ENCODE measurements at places on chromosomes 2 and 18.

DNA sequence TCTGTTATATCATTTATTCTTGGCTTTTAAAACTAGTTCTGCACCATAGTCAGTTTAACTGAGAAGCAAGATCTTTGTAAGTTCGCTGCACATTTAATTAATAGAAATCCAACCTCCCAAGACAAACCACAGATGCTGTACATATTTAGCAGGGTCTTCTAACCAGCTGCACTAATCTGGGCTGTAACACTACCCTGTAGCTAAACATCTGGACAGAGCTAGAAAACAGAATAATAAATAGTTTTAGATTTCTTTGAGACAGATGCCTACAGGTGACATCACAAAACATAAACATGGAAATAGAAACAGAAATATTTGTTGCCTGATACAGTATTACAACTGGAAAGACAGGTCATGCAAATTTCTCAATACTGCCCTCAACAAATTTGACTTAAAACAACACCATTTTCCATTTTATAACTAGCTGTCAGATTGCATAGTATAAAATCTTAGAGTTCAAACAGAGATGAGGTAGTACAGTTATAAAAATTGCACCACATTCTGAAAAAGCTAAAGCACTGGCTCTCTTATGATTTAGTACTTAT is 315.1 kb downstream of the NR4A2 start:
- no peak for DNase-seq

DNA sequence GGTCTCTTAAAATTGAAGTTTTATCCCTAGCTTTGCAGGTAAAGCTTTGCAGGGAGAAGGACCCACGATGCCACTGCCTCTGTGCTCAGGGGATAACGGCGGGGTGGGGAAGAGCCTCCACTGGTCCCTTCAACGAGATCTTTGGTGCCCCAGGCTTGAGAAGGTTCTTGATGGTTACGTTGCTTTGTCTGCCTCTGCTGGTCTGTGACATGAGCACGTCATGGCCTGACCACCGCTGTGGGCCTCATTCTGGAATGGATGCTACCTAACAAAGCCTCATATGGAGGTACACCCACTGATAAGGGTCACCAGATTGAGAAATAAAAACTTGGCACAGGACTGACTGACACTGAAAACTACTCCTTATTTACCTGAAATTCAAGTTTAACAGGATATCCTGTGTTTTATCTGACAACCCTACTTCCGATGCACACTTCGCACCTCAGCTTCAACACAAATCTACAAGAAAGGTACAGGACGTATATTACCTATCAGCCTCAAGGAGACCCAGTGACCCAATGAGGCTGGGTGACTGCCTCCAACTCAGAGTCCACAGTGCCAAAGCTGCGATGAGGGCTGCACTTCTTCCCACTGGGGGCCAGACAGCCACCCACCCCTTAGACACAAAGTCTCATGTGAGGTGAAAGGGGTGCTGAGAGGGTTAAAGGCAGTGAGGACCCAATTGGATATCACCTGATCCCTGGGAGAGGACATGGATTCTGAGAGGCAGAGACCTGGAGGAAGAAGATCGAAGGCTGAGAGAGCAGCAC is 64.9 kb downstream of the EIPR1 start:
- no peak for DNase-seq

DNA sequence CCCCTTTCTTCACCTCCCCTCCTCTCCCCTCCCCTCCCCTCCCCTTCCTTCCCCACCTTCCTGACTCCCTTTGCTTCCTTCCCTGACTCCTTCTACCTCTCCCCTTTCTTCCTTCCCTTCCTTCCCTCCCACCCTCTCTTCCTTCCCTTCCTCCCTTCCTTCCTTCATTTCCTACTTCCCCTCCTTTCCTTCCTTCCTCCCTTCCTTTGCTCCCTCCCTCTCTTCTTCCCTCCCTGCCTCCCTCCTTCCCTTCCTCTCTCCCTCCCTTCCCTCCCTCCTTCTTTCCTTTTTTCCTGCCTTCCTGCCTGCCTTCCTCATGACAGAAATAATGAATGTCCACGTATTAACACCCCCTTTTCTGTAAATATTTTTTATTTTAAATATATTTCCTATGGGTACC is 260.2 kb downstream of the ZNF407 start:
- no peak for DNase-seq

DNA sequence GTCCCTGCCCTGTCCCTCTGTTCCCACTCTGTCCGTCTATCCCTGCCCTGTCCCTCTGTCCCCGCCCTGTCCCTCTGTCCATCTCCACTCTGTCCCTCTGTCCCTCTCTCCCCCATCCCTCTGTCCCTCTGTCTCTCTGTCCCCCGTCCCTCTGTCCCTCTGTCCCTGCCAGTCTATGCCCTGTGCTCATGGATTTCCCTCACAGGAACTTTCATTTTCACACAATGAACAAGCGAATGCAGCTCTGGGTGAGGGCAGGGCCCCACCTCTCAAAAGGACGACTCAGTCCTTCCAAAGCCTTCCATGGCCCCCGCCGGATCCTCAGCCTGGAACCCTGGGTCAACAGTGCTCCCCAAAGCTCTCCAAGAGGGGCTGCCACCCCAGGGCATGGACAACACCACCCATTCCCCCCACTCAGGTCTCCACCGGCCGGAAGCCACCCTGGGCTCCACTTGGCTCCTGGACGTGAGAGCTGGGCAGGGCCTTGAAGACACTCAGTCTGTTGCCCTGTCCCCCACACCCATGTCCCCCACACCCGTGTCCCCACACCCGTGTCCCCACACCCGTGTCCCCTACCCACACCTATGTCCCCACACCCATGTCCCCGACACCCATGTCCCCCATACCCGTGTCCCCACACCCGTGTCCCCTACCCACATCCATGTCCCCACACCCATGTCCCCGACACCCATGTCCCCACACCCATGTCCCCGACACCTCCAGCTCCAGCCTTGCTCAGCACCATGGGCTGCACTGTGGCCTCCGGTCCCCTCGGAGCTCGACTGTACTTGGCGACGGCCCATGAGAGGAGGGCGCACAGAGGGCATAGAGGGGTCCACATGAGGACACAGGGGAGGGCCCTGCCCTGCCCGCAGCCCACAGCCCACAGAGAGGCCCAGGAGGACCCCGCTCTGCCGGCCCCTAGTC is 156.0 kb downstream of the PXDN start:
- DNase-seq, result no peak

- DNase-seq, result no peak
Measured at GRCh38 chr2:54077088-54077900, 38.1 kb upstream of the ACYP2 start.

GRCh38 chr2:135169900-135170753 is 118.0 kb downstream of the RAB3GAP1 start:
- DNase-seq, result no peak

DNA sequence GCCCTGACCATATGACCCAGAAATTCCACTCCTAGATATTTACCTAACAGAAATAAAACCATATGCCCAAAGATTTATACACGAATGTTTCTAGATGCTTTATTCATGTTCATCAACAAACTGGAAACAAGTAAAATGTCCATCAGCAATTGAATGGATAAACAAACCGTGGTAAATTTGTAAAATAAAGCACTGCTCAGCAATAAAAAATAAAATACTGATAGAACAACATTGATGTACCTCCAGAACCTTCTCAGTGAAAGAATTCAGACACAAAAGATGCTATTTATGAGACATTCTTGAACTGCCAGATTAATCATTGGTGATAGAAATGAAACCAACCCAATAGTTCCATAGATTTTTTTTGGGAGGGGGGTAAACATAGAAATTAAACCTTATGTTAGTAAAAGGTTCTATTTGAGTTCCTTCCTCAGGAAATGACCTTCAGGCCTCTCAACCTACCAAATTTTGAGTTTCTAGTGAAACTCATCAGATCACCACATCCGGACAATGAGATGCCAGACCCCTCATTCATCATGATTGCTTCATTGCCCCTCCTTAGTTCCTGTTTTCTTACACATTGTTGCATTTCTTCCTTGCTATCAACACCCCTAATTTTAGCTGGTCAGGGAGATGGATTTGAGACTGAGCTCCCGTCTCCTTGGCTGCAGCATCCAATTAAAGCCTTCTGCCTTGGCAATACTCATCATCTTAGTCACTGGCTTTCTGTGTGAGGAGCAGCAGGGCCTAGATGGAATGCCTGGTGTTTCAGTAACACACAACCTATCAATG is 203.5 kb downstream of the LPIN1 start:
- no peak for DNase-seq

DNA sequence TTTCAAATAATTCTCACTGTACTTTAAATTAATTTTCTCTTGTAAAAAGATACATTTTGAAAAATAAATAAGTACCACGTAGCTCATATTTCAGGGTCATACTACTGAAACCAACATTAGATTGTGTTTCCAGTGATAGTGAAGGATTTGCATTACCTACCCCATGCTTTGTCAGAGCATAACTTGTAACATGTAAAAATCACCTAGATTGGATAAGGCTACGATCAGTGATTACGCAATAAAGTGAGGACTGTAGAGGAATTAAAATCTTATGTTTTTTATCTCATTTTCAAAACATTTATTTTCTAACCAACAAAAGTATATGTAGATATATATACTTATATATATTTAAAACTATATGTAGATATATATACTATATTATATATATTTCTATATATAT is 89.4 kb upstream of the VRK2 start:
- DNase-seq, result no peak

GRCh38 chr2:36354811-36355150 is 797 bp upstream of the CRIM1 start:
- DNase-seq, result no peak

- no peak for DNase-seq
Measured at GRCh38 chr2:46818141-46818621, 97.4 kb downstream of the MCFD2 start.

DNA sequence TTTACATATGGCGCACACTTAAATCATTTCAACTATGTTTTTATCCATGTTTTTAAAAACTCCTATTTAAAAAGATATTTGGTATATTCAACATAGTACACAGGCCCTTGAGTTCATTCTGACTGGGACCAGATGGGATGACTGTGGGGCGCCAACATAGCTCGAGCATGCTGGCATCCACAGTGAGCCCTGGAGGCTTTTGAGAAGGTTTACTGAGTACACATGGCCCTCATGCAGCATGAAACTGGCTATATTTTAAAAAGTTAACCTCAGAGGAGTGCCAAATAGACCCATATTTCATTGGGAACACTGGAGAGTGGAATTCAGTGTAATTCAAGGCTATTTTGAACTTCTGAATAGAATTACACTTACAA is 83.6 kb downstream of the CCDC85A start:
- DNase-seq, result no peak

DNA sequence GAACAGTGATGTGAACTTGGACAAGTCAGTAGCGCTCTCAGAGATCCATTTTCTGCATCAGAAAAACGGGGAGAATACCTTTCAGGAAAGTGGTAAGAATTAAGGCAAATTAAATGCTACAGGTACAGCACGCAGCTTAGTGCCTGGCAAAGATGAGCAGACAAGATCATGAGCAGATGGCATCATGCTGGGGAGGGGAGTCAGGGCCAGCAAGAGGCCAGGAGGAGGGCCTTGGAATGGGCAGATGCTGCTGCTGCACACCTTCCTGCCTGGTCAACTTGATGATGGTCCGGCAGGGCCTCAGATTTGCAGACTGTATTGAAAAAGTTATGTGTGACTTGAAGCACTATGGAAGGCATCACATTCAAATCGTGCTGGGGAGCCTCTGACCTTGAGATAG is 72.9 kb downstream of the GALNT14 start:
- DNase-seq, result no peak

DNA sequence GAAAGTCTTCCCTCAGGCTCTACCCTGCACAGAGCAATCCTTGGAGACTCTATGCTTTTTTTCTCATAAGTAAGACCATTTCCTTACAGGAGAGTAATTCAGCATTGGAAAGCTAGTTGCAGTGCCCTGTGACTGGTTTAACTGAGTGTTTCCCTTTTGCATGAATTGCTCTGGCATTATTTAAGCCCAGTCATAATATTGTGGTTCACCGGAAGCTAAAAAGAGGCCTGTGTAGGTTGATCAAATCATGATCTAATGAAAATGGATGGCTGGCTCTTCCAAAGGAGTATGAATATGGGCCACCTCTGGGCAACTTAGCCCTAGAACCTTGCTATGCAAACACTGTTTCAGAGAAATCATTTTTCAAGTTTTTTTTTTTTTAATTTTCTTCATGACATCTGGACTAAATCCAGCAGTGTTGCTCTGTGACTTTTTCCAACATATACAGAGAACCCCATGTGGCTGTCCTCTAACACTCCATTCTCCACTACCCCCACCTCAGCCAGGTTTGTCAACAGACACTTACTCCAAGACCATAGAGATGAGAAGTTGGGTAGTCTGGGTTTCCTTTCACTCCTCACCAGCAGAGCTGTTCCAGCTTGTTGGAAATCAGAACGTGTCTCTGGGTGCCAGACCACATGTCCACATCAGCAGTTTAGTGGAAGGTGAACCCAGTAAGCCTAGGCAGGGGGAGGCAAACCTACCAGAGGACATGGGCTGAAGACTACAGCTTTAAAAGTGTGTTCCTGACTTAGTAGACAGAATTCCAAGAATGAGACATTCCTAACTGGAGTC is 175.2 kb upstream of the SLC14A2 start:
- no peak for DNase-seq

DNA sequence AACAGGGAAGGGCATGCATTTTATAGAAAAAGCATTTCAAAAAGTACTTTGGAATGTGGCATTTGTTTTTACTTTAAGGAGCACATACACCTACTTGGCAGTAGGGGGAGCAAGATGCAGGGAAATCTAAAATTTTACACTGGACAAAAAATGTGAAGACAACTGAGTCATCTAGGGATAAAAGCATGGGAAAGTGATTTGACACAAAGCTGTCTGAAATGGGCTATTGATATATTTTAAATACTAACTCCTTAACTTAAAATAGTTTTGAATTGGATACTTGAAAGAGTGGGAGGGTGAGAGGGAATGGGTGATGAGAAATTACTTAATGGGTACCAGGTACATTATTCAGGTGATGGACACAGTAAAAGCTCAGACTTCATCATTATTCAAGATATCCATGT is 15.8 kb downstream of the TMEM200C start:
- no peak for DNase-seq

DNA sequence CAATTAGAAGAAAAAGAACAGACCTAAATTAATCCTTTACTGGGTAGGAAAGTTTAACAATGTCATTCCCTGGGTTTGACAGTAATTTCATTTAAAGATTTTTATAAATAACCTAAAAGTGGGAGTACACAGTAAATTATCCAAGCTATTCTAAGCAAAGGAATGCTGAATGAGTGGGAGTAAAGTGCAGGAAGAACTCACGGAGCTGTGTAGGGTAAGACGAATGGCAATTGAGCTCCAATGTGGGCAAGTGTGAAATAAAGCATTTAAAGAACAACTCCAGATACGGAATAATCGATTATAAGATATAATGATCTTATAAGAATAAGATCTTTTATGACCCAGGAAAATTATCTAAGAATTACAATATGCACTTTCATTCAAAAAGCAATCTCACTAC is 93.2 kb downstream of the LRRTM4 start:
- DNase-seq, result no peak

GRCh38 chr2:230687498-230687897 is 25.1 kb upstream of the CAB39 start:
- DNase-seq, result no peak

- DNase-seq, result no peak
Measured at GRCh38 chr2:39739386-39739785, 39.7 kb downstream of the THUMPD2 start.

GRCh38 chr2:66507673-66508201 is 72.8 kb downstream of the MEIS1 start:
- no peak for DNase-seq

GRCh38 chr18:58490238-58490637 is 138.7 kb downstream of the ALPK2 start:
- no peak for DNase-seq

All from activated CD4-positive, alpha-beta T cell treated with anti-CD3 and anti-CD28 coated beads for 48 hours (primary cell).